Dermis blood vessel endothelial cell (primary cell): ENCODE measurements at places on chromosomes 3 and 15. TPM values are rescaled to one million over a fixed set of nuclear protein-coding genes. Genes with fewer than 3 reads are reported as not detected.
A peak's percentile ranks its signal among the peaks of the same experiment; 100 is the strongest.

GRCh38 chr15:83248151-83249029, 36.1 kb downstream of the BNC1 start:
- DNase-seq = peak; percentile 87

GRCh38 chr3:32532434-32532833, 29.8 kb upstream of the CMTM6 start:
- no peak for DNase-seq

DNA sequence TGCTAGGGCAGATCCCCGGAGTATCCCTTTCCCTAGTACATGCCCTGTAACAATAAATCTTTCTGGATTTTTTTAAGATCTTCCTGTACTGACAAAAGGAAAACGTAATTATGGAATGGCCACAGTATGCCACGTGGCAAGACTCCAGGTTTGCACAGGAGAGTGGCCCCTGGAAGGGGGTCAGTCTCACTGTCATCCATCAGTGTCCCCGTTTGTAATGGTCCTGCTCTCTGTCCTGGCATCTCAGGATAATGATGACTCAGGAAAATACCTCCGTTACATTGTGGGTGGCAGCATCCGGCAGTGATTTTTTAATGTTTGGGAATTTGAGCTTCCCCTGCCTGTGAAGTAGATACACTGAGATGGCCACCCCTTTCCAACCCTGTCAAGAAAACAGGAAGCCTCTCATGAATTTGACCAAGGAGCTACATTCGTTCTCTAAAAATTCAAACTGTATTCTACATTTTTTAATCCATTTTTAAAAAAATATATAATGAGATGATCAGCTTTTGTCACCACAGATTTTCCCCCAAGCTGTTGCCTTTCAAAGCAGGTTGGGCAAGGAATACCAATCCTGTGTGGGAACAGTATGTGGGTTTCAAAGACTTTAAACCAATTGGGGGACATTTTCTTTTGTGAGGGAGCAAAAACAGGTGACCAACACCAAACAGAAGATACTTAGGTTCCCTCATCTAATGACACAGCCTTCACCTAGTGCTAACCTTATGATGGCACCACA, 110.4 kb downstream of the C3orf70 start:
- peak; percentile 27 for DNase-seq

- DNase-seq = no peak
Measured at GRCh38 chr3:146739203-146739671, 134.1 kb upstream of the PLSCR5 start.

GRCh38 chr3:195075199-195075940, 195.6 kb downstream of the XXYLT1 start:
- DNase-seq = no peak

DNA sequence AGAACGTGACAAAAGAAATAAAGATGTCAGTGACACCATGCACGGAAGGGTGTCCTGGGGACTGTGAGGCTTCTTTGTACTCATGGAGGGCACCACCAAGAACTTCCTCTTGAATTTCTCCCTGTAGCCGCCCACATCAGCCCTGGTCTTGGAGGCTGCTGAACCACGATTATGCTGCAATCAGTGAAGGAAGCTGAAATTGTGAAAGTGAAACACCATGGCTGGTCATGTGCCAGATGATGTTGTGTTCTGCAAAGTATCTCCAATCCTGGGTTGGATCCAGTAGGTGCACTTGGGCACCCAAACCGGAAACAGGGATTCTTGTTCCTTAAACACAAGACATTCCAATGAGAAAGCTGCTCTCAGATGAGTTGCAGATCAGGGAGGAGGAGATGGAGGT, 104.4 kb upstream of the GOLGA6L6 start:
- no peak for DNase-seq

Gene C3orf85
- not detected in 2 replicates for total RNA-seq

Gene FMN1
- total RNA-seq = 0.09 and 0.17 TPM in 2 replicates
